ENCODE measurements at places on chromosomes 1 and 21.

DNA sequence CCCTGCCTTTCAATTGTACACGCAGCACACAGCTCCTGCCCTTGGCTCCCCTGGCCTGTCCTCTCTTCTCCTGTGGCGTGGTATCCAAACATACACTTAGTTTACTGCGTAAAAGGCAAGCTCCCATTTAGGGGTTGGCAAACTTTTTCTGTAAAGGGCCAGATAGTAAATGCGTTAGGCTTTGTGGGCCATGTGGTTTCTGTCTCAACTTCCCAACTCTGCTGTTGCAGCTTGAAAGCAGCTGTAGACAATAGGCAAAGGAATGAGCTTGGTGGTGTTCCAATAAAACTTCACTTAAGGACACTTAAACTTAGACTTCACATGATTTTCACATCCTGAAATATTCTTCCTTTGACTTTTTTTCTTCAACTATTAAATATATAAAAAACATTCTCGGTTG is 63.3 kb downstream of the RHOU start:
- peaks cover 3% of the 10 kb centered on the region for H3K36me3 ChIP-seq
- DNase-seq = no peak
- no peak overlapping the region for H3K4me3 ChIP-seq
- H3K4me1 ChIP-seq = peaks cover 22% of the 10 kb centered on the region
- peaks cover 2% of the 10 kb centered on the region for H3K27me3 ChIP-seq

DNA sequence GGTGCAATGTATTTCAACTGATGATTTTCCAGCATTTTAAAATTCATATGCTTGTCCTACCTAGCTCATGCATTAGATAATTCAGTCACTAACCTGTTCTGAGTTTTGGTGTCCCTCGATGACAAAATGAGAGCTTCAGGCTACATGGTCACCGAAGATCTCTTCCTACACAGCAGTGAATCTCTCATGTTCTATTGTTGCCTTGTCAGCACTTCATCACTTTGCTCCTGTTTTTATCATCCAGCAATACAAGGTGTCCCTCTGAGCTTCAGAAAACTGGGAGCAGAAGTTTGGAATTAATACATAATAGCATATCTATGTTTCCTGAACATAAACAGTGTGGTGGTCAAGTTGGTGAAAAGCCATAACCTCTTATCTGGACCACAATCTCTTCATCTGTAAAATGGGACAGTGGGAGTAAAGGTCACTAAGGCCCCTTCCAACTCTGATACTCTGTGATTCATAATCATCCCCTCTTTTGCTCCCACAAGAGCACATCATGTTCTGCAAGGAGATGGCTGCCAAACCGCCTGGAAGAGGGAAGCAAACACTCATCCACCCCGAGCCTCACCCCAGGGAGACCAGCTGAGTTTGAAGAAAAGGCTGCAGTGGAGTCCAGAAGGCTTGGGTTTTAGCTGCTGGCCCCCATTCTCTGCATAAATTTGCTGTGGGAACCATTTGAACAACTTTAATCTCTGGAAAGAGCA is 137.9 kb upstream of the F3 start:
- H3K36me3 ChIP-seq = no peaks in the 10 kb centered on the region
- DNase-seq = no peak
- no peak overlapping the region for H3K27ac ChIP-seq
- H3K27me3 ChIP-seq = peaks cover 3% of the 10 kb centered on the region

- H3K36me3 ChIP-seq = no peaks in the 10 kb centered on the region
- no peak for DNase-seq
- no peak overlapping the region for H3K27ac ChIP-seq
- peaks cover 17% of the 10 kb centered on the region for H3K27me3 ChIP-seq
Observed at GRCh38 chr1:15322648-15323350, 75.8 kb downstream of the FHAD1 start.

GRCh38 chr1:52601519-52601918 is 652 bp upstream of the GPX7 start:
- H3K4me1 ChIP-seq = peaks cover 22% of the 10 kb centered on the region
- H3K27ac ChIP-seq = peak overlapping the region; percentile 77
- H3K36me3 ChIP-seq = peaks cover 25% of the 10 kb centered on the region
- peak overlapping the region; percentile 70 for H3K4me3 ChIP-seq
- DNase-seq = no peak

DNA sequence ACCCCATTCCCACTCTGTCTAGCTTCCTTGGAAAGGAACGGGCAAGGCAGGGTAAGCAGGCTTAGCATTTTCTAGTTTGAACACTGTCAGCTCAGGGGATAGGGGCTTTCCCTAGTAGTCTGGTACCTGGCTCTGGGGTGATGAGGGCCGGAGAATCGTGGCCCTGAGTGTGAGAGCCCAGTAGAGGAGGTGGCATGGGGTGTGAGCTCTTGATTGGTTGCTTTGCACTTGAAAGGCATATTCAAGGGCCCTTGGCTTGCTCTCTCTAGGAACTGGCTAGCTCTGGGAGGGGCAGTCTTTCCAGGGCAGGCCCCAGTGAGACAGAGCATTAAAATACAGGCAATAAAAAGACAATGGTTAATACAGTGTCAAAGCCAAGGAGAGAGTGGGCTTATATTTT is 10.8 kb upstream of the EXTL1 start:
- H3K27me3 ChIP-seq = peaks cover 9% of the 10 kb centered on the region
- no peak for DNase-seq
- H3K4me3 ChIP-seq = no peak overlapping the region
- no peak overlapping the region for H3K27ac ChIP-seq

DNA sequence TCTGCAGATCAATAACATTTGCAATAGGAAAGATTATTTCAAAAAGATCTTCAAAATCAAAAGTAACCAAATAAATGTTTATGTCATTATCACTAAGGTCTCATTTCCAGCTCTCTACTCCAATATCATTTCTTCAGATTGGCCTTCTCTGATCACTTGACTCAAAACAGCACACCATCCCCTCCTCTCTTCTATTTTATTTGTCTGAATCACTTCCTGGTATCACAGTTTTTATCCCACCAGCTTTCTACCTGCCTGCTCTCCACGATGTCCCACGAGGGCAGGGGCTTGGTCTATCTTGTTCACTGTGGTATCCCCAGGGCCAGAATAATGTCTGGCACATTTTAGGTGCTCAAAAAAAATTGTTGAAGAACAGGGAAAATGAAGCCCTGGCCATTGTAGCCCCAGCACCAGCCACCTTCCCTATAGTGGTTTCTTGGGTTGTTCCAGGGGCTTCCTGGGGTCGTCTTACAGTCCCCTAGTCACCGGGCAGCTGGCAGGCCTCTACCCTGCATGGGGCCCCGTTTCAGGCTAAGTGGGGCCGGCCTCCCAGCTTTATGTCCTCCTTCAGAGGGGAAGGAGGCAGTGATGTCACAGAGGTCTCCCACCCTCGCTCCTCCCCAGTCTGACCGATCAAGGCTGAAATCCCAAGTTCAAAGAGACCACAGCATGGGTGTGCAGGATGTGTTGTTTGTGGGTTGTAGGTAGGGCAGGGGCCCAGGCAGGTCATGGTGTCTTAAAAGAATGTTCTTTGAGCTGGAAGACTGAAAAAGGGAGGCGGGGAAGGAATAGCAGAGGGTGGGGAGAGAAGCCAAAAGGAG is 3.5 kb upstream of the PADI1 start:
- H3K4me1 ChIP-seq = peaks cover 32% of the 10 kb centered on the region
- H3K36me3 ChIP-seq = no peaks in the 10 kb centered on the region
- H3K27ac ChIP-seq = peak overlapping the region; percentile 35
- peaks cover 8% of the 10 kb centered on the region for H3K27me3 ChIP-seq
- peak; percentile 16 for DNase-seq

DNA sequence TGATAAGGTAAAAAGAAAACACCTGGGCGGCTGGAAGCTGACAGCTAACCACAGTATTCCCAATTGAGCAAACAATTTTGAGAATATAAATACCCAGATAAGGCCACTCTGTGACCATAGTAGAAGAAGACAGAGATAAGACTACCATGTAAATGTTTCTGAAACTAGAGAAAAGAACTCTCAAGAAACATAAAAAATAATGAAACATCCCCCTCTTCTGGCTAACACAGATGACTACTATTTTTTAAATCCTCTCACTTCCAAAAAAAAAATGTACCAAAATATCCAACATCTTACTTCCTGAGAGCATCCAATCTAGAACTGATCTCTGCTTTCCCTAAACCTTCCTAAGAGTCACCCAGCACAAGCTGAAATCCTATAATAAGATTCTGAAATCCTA is 125.9 kb downstream of the HFM1 start:
- peaks cover 12% of the 10 kb centered on the region for H3K27me3 ChIP-seq
- H3K27ac ChIP-seq = no peak overlapping the region
- H3K36me3 ChIP-seq = no peaks in the 10 kb centered on the region
- no peak overlapping the region for H3K4me3 ChIP-seq
- H3K4me1 ChIP-seq = no peaks in the 10 kb centered on the region
- no peak for DNase-seq

DNA sequence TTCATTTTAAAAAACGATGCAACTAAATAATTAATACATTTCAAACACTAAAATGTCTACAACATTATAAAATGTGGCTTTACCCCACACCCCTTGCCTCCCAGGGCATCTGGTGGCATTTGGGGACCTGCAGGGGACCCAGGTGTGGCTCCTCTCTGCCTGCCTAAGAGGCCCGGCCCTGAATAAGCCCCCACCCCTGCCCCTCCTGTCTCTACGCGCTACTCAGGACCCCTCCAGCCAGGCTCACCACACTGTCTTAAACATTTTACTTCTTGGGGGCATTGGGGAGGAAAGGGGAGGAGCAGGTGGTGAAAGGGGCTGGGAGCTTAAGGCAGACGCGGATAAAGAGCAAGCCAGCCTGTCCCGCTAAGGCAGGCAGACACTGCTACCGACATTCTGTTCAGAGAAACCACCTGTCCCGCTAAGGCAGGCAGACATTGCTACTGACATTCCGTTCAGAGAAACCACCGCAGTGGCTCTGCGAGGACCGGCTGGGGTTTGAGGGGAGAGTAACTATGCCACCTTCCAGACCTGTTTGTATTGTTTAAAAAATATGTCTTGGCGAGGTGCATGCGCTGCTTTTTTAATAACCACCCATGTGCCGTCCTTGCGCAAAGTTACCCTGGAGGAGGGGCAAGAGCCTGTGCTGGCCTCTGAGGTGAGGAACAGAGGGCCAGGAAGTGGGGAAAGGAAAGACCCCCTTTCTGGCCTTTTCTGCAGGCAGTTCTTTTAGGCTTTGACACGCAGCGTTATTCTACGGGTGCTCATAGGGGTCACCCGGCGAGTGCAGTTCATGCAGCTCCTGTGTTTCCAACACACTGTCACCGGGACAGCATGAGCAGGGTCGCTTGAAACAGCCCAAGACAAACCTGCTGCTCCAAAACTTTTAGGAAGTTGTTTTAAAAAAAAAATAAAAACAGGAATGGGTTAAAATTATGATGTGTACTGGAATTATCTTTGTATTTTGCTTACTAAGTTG is 51.3 kb upstream of the RIPK4 start:
- H3K27me3 ChIP-seq = no peaks in the 10 kb centered on the region
- H3K27ac ChIP-seq = no peak overlapping the region
- H3K4me1 ChIP-seq = no peaks in the 10 kb centered on the region
- DNase-seq = no peak

DNA sequence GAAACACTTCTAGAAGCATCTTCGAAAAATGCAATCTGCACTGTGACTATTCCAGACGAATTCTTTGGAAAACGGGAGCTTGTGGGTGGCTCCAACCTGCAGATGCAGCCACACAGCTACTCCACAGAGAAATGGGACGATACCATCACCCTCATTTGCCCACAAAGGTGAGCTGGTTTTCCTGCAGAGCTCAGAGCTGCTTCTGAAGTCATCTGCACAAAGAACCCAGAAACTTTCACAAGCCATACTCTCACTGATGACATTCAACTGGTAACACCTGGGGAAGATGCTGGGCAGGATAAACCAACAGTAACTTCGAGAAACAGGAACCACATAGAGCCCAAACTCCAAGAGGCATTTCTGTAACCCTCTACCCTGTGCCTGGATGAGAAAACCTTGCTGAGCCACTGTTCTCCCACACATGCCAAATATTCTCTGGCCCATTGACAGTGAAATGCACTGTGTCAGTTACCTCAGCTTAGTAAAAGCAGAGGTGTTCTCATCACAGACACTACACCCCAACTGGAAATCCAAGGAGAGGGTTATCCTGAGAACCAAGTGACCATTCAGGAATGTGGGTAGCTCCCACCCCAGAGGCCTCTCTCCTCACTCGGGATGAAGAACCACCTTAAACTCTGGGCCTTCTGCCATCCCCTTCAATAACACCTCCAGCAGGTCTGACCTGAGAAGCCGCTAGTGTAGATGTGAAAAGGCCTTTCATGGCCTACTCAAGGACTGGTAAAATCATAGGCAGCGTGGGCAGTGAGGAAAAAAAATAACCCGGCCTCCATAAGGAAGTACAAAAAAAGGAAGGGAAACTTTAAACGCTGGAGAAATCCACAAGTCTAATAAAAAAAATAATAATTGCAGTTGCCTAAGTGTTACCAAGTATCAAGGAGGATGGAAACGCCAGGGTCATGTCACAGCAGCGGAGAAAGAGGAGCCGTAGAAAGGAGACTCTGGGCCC is 56.7 kb downstream of the HSF2BP start:
- H3K27ac ChIP-seq = no peak overlapping the region
- H3K27me3 ChIP-seq = peaks cover 5% of the 10 kb centered on the region
- H3K4me1 ChIP-seq = peaks cover 17% of the 10 kb centered on the region

GRCh38 chr1:162412002-162412401 is at the start of gene SH2D1B:
Gene SH2D1B (minus strand): TSS chr1:162412136. CDS start chr1:162412016, 120 bp downstream.
- H3K27me3 ChIP-seq = no peaks in the 10 kb centered on the region
- no peaks in the 10 kb centered on the region for H3K36me3 ChIP-seq
- no peak within 1 kb of the TSS for H3K4me3 ChIP-seq
- DNase-seq = no peak

- H3K36me3 ChIP-seq = no peaks in the 10 kb centered on the region
- H3K4me1 ChIP-seq = no peaks in the 10 kb centered on the region
- H3K27me3 ChIP-seq = peaks cover 18% of the 10 kb centered on the region
- no peak overlapping the region for H3K4me3 ChIP-seq
- no peak overlapping the region for H3K27ac ChIP-seq
Observed at GRCh38 chr1:37724575-37724974, 32.3 kb downstream of the CDCA8 start.

DNA sequence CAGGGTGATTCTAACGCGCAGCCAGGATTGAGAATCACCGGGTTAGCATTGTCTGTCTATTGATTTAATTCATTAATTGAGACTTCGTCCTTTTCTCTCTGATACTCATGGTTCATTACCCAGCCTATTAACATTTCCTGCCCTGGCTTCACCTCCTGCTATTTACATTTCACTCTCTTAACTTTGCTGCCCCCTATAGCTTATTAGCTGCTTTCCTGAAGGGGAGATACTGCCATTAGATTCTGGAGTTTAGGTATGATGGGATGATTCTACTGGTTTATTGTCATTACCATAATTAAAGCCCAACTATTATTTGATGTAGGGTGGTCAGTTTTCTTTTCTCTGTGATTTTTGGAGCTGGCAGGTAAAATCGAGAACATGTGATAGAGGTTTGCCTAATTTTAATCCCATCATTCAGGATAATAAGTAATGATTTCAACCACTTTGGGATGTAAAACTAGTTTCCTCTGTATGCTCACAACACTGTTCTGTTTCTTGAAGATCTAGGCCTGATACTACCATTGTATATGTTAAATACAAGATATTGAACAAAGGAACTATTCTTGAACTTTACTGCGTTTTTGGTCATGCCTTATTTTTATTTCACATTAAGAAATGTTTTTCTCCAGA is 6.4 kb downstream of the PPP2R5A start:
- no peak for DNase-seq
- peak overlapping the region; percentile 60 for H3K27ac ChIP-seq
- H3K27me3 ChIP-seq = no peaks in the 10 kb centered on the region
- peaks cover 71% of the 10 kb centered on the region for H3K4me1 ChIP-seq
- H3K4me3 ChIP-seq = no peak overlapping the region
- H3K36me3 ChIP-seq = peaks cover 23% of the 10 kb centered on the region

- no peak for DNase-seq
- H3K4me1 ChIP-seq = peaks cover 9% of the 10 kb centered on the region
- no peak overlapping the region for H3K27ac ChIP-seq
Observed at GRCh38 chr1:84116558-84116957, 27.5 kb upstream of the PRKACB start.
